Fibroblast of lung (primary cell): ENCODE measurements at places on chromosomes 3 and 15. TPM values are rescaled to one million over a fixed set of nuclear protein-coding genes. Genes with fewer than 3 reads are reported as not detected.

GRCh38 chr3:169668957-169669741 lies 5.6 kb upstream of the MECOM start:
- DNase-seq: peak; percentile 75

The SPTSSB gene
- 0.07 TPM in 1 of 2 replicates, not detected in the other for polyA plus RNA-seq

DNA sequence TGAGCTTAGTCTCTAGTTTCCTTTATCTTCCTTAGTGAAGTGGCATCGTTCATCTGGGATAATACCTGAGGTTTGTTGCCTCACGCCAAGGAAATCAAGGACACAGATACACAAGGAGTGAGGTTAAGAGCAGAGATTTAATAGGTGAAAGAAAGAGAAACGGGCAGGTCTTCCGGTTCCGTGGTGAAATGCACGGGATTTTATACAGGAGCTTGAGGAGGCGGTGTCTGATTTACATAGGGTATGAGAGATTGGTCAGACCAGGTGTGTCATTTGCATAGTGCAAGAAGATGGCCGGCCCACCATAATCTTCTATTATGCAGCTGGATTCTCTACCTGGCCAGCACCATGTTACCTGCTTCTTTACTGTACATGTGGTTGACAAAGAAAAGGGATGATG lies 17.2 kb downstream of the ARRDC4 start:
- no peak for DNase-seq

GRCh38 chr15:100788418-100789105 lies 91.1 kb upstream of the ALDH1A3 start:
- no peak for DNase-seq

The TM4SF18 gene
- not detected in 2 replicates for polyA plus RNA-seq

DNA sequence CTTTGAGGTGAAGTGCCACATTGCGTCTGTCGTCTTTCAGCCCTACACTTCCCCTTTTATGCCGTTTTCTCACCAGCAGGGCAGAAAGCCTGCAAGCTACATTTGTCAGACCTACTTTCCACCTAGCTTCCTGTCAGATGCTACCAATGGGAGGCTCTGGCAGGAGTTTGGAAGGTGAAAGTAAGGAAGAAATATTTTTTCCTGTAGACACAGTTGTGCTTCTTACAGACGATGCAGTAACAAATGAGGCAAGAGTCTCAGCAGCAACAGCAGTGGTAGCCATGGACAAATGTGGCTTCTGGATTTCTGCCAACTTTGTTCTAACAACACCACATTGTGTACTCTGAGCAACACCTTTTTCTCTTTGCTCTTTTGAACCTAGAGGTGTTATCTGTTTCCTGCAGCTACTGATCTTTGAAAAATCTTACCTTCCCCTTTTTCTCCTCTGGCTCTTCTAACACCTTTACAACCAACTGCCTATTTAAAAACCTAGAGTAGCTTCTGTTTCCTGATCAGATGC lies 70.6 kb upstream of the STT3B start:
- DNase-seq: no peak

DNA sequence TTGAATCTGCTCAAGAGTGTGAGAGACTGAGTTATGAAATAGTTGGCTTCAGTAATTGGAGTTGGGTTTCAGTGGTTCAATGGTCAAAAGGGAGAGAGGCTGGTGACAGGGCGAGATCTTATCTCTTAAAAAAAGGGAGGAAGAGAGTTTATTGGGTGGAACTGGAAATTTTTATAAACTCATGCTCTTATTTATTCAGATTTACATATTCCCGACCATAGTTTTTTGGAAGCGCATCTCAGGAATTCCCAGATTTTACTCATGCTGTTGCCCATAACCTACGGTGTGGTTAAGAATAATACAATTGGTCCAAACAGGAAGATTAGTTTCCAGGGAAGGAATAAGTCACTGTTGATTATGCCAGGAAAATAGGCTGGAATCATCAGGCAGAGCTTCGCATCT lies 41.4 kb downstream of the CD200 start:
- DNase-seq: peak; percentile 28
